Fibroblast of lung (primary cell): ENCODE measurements at places on chromosomes 1 and 21. TPM values are rescaled to one million over a fixed set of nuclear protein-coding genes. Genes with fewer than 3 reads are reported as not detected.

Gene TCEA3
- total RNA-seq = 37.5 and 44.6 TPM in 2 replicates

Gene CNKSR1
- not detected in 2 replicates for total RNA-seq

Gene DR1
- 17.2 and 35.0 TPM in 2 replicates for total RNA-seq

Gene CFAP74
- 0.26 TPM in 1 of 2 replicates, not detected in the other for total RNA-seq

Gene KCNJ9
- total RNA-seq = under 0.01 TPM in 2 replicates

Gene PRELP
- total RNA-seq = 4.5 and 4.9 TPM in 2 replicates

Gene ATP1A2
- total RNA-seq = 1.8 and 32.9 TPM in 2 replicates

Gene MROH9
- 0.26 TPM in 1 of 2 replicates, not detected in the other for total RNA-seq

Gene PAQR6
- 0.26 and 0.33 TPM in 2 replicates for total RNA-seq

Gene DCST2
- total RNA-seq = under 0.01 and 0.17 TPM in 2 replicates

Gene NLRP3
- under 0.01 TPM in 1 of 2 replicates, not detected in the other for total RNA-seq

Gene LTN1
- total RNA-seq = 20.8 and 22.3 TPM in 2 replicates

Gene MFN2
- 40.8 and 52.5 TPM in 2 replicates for total RNA-seq

Gene KLF17
- under 0.01 and 0.50 TPM in 2 replicates for total RNA-seq

Gene CA6
- total RNA-seq = not detected in 2 replicates

Gene AKNAD1
- total RNA-seq = 0.17 and 0.26 TPM in 2 replicates

Gene CNTN2
- total RNA-seq = not detected in 2 replicates

Gene C1orf210
- total RNA-seq = not detected in 2 replicates

Gene USP33
- total RNA-seq = 110 and 126 TPM in 2 replicates

Gene ST6GALNAC5
- total RNA-seq = 0.83 and 1.3 TPM in 2 replicates

Gene SLC16A4
- total RNA-seq = 42.6 and 64.4 TPM in 2 replicates

Gene PLA2G2C
- total RNA-seq = not detected in 2 replicates

Gene TCP10L
- 0.51 and 0.83 TPM in 2 replicates for total RNA-seq

Gene IFNLR1
- under 0.01 TPM in 1 of 2 replicates, not detected in the other for total RNA-seq

Gene LMX1A
- total RNA-seq = not detected in 2 replicates

Gene NR0B2
- not detected in 2 replicates for total RNA-seq

Gene LCE2C
- total RNA-seq = not detected in 2 replicates

Gene PADI2
- total RNA-seq = not detected in 2 replicates

Gene ASCL5
- total RNA-seq = under 0.01 TPM in 1 of 2 replicates, not detected in the other

Gene ZBTB48
- 15.4 and 16.0 TPM in 2 replicates for total RNA-seq

Gene MNDA
- total RNA-seq = not detected in 2 replicates

Gene RXFP4
- total RNA-seq = not detected in 2 replicates

Gene LIN28A
- total RNA-seq = not detected in 2 replicates
